ENCODE measurements at places on chromosomes 1 and 21. TPM values are rescaled to one million over a fixed set of nuclear protein-coding genes. Genes with fewer than 3 reads are reported as not detected.

Gene SYDE2
- total RNA-seq = 6.4 TPM

Gene NR1I3
- total RNA-seq = not detected

Gene CEP85
- total RNA-seq = 80.2 TPM

Gene METTL25B
- 46.3 TPM for total RNA-seq

Gene REN
- 1.7 TPM for total RNA-seq

Gene OR2L5
- total RNA-seq = not detected

Gene TNNT2
- not detected for total RNA-seq

Gene CLDN8
- not detected for total RNA-seq

Gene ARMH1
- not detected for total RNA-seq

Gene SPATA46
- total RNA-seq = not detected

Gene FCER1A
- total RNA-seq = not detected

Gene SYT2
- 0.02 TPM for total RNA-seq

Gene ITLN2
- not detected for total RNA-seq

Gene LCE1E
- not detected for total RNA-seq

Gene CORT
- not detected for total RNA-seq

Measured in K562 (cell line).